ENCODE measurements at places on chromosomes 6 and 20.

DNA sequence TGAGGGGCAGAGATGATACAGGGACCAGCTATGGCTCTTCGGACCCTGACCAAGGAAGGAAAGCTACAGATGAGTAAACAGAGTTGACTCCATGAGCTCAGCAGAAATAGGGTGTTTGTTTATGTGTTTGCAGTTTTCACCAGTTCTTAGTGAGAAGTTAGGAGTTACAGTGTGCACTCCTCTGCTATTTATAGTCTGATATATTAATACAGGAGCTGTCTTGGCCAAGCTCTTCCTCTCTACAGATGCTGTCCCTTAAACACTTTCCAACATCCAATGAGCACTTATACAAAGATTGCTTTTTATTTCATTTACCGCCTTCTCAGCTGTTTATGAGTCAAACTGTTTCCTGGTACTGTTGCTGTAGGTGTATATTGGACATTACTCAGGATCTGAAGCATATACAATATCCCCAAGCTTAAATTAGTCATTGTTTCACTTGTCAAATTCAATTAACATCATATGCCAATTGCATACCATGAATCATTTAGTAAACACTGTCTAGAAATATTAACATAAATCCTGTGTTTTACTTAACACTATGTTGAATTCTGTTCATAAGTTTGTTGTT, 618.0 kb downstream of the PRKN start:
- no peak for DNase-seq

DNA sequence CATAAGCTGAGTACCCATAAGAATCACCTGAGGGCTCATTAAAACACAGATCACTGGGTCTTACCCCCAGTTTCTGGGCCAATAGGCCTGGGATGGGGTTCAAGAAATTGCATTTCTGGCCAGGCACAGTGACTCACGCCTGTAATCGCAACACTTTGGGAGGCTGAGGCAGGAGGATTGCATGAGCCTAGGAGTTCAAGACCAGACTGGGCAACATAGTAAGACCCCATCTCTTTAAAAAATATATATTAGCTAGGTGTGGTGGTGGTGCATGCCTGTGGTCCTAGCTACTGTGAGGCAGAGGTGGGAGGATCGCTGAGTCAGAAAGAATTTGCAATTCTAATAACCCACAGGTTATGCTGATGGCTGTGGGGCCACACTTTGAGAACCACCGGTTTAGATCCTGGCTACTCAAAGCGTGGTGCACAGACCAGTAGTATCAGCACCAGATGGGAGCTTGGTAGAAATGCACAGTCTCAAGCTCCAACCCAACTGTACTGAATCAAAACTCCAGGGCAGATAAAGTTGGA, 2.0 kb downstream of the CCM2L start:
- no peak for DNase-seq

DNA sequence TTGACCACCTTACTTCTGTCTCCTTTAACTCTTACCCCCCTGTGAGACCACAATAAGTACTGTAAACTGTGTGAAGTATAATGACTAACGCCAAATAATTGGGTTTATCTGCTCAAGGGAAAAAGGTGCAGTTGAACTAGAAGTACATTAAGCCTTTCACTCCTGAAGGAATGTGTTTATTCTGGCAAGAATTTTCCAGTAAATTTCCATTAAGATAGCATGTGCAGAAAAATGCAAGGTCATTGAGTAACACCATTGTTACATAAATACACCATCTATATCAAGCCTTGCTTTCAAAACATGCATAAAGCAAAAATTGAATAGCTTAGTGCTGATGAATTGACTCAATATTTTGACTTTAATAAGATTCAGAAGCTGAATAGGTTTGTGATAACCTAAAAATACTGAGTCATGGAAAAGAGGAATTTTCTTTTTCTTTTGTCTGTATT, 65.4 kb downstream of the ARHGAP18 start:
- no peak for DNase-seq

- DNase-seq, result no peak
Observed at GRCh38 chr6:138018297-138018696, 88.9 kb downstream of the PERP start.

GRCh38 chr20:58691773-58692578, 624 bp upstream of the NPEPL1 start:
- no peak for DNase-seq

DNA sequence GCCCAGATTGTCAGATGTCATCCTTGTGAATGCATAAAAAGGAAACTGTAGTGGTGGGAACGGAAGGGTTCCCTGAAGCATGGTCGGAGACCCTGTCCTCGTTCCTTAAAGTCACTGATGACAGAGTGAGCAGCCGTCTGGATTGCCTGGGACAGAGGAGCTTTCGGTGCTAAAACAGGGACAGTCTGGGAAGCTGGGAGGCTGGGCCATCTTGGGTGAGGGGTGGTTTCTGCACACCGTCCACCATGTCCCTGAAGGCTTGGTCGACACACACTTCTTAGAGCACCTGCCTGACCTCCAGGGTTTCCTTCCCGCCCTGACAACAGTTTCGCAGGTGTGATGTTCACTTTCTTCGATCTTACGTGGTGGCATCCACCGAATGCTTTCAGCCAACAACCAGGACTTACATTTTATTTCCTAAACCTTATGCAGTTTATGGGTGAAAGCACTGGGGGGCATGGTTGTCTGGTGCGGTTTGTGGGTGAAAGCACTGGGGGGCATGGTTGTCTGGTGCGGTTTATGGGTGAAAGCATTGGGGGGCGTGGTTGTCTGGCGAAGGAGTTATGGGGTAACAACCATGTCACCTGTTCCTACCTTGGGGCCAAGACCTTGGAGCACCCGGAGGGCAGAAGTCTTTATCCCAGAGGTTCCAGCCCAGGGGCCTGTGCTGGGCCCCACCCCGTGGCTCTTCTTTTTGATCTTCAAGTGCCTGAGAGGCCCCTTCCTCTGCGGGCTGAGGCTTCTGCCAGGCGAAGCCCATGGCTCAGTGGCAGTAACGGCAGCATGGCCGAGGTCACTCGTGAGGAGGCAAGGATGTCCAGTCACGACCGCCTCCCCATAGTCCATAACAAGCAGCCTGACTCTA, 81.7 kb upstream of the FRMD1 start:
- no peak for DNase-seq

- DNase-seq, result no peak
Observed at GRCh38 chr6:140909156-140909555, 1223.6 kb upstream of the GJE1 start.

- no peak for DNase-seq
Observed at GRCh38 chr6:143058987-143059386, 1.7 kb upstream of the AIG1 start.

- DNase-seq, result no peak
Observed at GRCh38 chr20:57696401-57696961, 13.3 kb downstream of the PMEPA1 start.

GRCh38 chr20:1196634-1197033, 6.6 kb upstream of the C20orf202 start:
- DNase-seq, result no peak

DNA sequence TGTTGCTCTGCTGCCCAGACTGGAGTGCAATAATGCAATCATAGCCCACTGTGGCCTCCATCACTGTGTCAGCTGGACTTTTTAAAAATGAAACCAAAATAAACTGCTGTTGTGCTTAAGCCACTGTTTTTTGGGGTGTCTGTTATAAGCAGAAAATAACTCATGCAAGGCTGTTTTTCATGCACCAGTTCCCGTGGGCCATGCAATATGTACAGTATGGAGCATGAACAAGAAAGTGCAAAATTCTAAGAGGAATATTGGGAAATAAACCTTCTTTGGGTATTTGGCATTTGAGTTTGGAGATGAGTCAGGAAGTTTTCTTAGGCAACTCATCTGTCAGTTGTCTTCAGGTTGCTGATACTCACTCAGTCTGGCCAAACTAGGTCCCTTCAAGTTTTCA, 14.9 kb upstream of the ZFAND3 start:
- no peak for DNase-seq

DNA sequence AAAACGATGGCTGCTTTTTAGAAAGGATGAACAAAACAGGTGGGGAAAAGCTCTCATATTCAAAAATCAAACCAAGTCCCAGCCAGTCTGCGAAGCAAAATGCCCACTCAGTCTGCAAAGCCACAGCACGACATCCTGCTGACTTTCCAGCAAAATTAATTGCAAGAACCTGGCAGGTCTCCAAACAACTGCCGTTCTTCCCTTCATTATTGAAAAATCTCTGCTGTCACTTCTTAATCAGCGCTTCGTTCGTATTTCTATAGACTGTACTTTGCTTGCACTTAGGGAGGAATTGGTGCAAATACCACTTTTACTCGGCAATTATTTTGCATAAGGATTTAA, 222.4 kb downstream of the CBLN4 start:
- no peak for DNase-seq

DNA sequence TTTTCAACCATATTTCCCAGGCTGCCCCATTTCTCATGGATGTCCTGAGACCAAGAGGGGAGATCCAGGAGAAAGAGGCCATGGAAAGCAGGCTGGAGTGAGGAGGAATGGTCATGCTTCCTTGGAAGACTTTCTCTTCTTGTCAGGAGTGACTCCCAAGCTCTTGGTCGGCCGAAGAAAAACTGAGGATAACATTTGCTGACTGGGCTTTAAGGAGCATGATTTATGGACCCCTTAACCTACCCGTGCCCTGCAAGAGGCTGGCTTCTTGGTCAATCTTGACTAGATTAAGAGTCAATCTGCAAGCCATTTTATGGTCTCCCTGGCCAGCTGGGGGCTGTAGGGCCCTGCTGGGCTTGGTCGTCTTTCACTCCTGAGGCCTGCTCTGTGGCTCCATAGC, 22.8 kb downstream of the ADGRF4 start:
- DNase-seq, result no peak

DNA sequence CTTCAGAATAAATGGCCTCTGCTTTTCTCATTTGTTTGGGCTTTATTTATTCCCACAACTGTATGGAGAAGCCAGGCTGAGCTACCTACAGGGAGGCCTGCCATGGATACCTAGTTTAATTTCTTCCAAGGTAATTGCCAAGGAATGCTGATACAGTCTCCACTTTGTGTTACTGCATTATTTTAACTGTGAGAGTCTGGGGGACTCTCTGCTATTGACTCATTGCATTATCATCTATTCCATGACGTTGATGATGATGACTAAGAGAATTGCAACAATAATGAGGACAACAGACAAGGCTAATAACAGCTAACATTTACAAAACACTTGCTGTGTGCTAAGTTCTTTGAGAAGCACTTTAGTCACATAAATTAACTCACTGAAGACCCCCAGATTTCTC, 88.3 kb upstream of the COL21A1 start:
- DNase-seq, result no peak

DNA sequence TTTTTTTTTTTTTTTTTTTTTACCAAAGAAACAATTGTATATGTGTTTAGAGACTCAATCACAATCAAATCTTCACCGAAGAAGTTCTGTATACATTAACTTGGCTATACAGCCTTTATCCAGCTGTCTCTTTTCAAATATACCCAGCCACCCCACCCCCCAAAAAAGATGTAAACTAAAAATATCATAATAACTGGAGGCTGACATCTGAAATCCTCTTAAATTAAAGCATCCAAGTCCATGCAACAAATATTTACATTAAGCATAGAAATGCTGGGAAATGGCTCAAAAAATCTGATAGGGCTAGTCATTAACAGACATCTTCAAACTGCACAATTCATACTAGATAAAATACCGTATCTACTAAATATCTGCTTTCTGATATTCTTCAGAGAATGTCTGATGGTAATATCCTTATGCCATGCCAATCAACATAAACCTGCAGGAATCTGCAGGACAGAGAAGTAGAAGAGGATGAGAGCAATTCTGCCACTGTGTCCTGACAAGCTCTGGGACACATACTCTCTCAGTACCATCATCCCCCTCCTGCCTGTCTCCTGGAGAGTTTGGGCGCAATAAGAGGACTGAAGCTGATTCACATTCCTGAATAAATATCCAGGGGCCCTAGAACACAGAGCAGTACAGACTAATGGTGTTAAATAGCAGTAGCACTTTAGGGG, 152.4 kb downstream of the KIF6 start:
- no peak for DNase-seq

- DNase-seq, result no peak
Observed at GRCh38 chr6:109736273-109737025, 45.4 kb downstream of the FIG4 start.

DNA sequence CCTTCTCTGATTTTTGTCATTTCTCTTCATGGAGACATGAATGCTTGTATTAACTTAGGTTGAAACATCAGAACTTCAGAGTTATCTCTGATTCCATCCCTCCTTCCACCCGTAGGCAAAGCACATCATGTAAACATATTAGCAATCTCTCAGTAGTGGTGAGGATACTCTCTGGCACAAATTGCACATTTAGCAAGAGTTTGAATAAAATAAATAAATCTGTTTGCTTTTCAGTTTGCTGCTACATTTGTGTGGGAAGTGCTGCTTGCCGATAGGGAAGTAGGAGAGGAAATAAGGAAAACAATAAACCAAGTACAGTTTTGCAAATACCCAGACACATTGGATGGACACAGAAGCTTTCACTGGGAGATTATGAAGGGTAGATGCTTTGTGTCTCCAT, 359.0 kb downstream of the BCKDHB start:
- DNase-seq, result no peak

- no peak for DNase-seq
Observed at GRCh38 chr6:65186826-65187225, 520.2 kb downstream of the EYS start.

DNA sequence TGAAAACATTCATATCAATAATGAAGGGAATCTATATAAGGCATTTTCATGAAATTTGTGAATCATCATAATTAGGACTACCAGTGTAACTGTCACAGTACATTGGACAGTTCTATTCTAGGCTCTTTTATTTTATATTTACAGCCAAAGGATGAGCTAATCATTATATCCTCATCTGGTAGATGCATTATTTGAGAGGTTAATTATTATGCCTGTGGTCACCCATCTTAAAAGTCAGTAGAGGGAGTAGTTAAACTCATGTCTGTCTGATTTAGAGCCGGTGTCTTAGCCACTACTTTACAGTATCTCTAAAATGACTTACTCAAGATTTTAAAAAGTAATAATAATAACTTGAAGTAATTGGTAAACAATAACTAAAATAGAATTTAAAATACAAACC, 899.3 kb upstream of the MAP3K7 start:
- DNase-seq, result no peak

DNA sequence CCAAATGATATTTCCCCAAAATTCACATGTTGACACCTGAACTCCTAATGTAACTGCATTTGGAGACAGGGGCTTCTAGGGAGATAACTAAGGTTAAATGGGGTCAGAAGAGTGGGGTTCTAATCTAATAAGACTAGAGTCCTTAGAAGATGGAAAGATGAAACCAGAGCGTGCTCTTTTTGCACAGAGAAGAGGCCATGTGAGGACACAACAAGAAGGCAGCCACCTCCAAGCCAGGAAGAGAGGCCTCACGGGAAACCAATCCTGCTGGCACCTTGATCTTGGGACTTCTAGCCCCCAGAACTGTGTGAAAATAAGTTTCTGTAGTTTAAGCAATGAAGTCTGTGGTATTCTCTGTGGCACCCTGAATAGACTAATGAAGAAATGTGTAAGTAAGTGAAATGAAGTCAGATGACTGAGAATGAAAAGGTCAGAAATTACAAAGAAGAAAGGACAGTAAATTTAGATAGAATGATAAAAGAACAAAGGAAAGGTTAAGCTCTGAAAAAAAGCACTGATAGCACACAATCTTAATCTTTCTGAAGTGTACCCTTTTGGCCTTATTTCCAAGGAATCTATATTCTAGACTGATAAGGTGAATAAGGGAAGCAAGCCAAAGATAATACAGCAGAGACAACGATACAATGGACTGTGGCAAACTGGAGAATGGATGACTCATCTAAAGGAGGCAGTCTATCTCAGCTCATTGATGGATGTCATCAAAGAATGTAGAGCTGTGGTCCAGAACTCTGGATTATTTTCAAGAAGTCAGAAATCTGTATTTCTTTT, 110.4 kb downstream of the MYB start:
- DNase-seq, result no peak

GRCh38 chr6:126312013-126312665, 27.8 kb upstream of the CENPW start:
- DNase-seq, result no peak
